Suppressor macrophage (primary cell): ENCODE measurements at places on chromosomes 3 and 15.

DNA sequence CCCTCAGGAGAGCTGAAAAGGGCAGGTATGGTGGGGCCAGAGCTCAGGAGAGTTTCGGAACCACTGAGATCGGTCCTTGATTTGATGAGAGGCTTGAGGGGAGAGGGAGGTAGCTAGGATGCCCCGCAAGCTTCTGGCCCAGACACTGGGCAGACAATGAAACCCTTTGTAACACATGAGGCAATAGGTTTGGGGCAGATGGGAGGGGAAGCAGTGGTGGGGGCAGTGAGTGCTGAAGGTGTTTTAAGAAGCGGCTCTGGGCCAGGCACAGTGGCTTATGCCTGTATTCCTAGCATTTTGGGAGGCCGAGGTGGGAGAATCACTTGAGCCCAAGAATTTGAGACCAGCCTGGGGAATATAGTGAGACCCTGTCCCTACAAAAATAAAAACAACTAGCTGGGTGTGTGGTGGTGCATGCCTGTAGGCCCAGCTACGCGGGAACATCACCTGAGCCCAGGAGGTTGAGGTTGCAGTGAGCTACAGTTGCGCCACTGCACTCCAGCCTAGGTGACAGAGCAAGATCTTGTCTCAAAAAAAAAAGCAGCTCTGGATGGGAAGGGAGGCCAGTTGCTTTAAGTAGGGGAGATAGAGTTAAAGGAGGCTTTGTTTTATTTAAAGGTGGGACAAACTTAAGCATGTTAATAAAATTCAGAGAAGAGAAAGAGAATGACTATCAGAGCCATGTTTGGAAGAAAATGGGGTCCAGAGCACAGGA, 9.6 kb upstream of the SNX22 start:
- no peak for DNase-seq

DNA sequence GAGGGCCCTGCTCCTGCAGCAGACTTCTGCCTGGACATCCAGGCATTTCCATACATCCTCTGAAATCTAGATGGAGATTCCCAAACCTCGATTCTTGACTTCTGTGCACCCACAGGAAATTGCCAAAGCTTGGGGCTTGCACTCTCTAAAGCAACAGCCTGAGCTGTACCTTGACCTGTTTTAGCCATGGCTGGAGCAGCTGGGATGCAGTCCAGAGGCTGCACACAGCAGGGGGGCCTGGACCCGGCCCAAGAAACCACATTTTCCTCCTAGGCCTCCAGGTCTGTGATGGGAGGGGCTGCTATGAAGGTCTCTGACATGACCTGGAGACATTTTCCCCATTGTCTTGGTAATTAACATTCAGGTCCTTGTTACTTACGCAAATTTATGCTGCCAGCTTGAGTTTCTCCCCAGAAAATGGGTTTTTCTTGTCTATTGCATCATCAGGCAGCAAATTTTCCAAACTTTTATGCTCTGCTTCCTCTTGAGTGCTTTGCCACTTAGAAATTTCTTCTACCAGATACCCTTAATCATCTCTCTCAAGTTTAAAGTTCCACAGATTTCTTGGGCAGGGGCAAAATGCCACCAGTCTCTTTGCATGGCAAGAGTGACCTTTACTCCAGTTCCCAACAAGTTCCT, 11.8 kb upstream of the MYO5A start:
- no peak for DNase-seq

DNA sequence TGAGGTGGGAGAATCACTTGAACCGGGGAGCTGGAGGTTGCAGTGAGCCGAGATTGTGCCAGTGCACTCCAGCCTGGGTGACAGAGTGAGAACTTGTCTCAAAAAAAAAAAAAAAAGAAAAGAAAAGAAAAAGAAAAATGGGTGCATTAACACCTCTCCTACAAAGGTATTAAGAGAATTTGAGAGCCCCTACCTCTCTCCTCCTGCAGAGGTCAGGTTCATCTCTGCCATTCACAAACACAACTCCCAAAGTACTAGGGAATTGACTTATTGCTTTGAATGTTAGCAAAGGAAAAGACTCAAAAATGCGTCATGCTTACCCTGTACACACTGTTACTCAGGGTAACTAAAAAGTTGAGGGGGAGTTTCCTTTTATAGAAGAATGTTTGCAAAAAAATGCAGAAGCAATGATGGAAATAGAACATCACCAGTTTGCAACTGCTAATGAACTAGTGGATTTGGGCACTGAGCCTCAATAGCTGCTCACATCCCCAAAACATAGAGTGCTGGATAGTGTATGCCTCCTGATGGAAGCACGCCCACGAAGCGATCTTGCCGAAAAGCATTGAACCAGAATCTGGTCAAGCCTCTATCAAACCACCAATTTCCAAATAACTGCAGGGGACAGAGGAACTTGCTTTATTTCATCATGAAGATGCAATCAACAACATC, 15.5 kb upstream of the LYZL4 start:
- DNase-seq, result no peak

- DNase-seq, result peak; percentile 31
These were observed 792 bp downstream of the TPRA1 start for GRCh38 chr3:127589600-127590281.

DNA sequence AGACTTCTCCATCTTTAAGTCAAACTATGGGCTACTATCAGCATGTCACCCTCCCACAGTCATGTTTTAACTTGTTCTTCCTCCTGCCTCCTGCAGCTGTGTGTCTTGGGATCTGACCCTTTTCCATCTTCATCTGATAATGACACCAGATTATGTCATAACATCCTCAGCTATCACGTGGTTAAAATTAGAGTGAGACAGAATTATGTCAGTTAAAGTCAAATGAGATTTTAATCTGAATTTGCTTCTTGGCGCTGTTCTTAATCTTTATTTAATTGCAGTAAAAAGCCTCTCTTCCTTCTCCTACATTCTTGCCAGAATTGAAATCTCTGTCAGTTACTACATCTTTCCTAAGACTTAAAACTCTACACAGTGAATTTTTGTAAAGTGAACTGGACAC, 107.2 kb downstream of the ARPP21 start:
- DNase-seq, result no peak

DNA sequence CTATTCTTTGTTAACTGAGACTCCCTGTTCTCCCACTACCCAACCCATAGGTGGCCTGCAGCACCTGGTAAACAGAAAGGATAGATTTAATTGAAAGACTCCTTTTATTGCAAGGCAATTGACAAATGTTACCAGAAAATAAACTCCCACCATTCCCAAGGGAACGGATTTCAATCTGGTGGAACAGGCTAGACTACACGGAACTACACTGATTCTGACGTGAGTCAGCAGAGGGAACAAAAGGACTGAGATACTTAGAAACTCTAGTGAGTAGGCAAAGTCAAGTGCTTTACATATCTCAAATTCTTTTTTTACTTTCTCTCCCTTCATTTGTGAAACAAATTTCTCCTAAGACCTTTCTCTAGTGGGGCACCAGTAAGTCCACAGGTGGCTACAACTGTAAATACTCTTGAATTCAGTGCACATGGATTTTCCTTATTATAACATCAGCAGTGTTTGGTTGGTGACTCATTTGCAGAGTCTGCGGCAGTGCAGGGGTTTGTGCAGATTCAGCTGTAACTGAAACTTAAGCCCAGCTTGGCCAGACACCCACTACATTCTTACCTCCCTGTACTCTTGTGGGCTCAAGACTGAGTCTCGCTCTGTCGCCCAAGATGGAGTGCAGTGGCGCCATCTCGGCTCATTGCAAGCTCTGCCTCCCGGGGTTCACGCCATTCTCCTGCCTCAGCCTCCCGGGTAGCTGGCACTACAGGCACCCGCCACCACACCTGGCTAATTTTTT, 34.3 kb upstream of the PLSCR2 start:
- peak; percentile 64 for DNase-seq

DNA sequence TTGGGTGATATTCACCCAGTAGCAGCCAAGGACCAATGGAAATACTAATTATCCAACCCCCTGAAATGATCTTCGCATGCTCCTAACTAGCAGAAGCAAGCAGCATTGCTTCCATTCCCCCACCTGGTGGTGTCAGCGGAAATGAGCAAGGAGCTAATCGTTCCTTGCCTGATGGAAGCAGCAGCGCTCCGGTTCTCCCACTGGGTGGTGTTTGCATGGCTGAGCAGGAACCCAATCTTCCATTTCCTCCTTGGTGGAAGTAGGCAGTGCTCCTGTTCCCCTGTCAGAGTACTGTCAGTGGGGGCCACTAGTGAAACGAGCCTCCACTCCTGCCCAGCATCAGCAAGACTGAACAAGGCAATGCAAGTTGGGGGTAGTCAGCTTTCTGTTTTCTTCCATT, 311.5 kb downstream of the CACNA2D3 start:
- DNase-seq, result peak; percentile 2

- no peak for DNase-seq
These were observed 19.4 kb downstream of the IFT57 start for GRCh38 chr3:108202834-108203233.

- no peak for DNase-seq
These were observed 618 bp downstream of the PARL start for GRCh38 chr3:183884097-183884426.

DNA sequence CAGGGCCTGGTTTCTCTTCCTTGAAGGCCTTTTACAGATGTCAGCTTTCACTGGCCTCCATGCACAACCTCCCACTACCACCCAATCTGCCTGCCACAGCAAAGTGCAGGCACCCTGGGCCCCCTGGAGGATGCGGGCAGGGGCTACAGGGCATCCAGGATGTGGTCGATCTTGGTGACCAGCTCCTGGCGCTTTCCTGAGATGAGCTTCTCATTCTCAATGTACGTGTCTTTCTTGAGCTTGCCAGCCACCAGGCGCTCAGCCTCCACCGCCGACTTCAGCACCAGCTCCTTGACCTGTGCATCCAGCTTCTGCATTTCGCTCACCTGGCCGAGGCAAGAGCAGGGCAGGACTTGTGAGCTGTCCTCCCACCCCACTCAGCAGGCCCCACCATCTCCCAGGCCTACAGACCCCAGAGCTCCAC, 30.3 kb downstream of the RPN1 start:
- DNase-seq, result peak; percentile 18

- DNase-seq, result no peak
These were observed 228.5 kb downstream of the UNC13C start for GRCh38 chr15:54206586-54207321.

- DNase-seq, result no peak
These were observed 8.9 kb downstream of the GYG1 start for GRCh38 chr3:149000206-149000745.

GRCh38 chr3:10454907-10455544, 50.4 kb downstream of the ATP2B2 start:
- peak; percentile 57 for DNase-seq

DNA sequence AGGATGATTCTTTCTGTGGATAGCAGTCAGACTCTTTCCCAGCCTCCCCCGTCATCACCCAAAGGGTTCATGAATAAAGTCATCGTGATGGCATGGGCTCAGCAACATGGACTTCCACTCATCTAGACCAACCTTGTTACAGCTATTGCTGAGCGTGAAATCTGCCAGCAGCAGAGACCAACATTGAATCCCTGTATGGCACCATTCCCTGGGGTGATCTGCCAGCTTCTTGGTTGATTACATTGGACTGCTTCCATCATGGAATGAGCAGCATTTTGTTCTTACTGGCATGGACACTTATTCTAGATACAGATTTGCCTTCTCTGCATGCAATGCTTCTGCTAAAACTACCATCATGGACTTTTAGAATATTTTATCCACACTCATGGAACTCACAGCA, 195.6 kb upstream of the AZI2 start:
- DNase-seq, result no peak

- no peak for DNase-seq
These were observed 59.7 kb downstream of the GHSR start for GRCh38 chr3:172388412-172389078.

DNA sequence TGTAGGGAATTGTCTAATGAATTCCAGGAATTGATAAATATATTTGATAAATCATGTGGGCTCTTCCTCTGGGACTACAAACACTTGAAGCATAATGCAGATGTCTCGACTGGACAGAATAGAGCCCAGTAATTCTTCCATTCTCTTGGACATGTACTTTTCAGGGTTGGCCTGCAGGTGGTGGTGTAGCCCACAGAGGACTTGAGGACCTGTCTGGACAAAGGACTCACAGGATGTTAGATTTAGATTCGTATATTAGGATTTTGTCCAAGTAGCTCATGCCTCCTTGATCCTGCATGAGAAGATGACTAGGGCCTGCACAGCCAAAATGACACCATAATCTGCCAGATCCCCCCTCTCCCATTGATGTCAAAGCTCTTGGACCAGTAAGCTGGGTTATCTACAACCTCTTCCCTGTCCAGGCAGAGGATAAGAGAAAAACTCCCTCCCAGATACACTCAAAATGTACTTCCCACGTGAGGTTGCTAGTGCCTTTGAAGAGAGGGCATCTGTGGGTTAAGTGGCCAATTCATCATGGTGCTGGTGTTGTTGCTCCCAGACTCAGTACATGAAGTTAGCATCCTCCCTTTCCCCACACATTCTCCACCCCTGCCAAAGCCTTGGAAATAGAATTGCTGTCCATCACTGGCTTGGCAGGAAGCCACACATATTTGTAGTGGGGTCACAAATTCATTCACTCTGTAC, 88.6 kb upstream of the ZNF280D start:
- peak; percentile 34 for DNase-seq

- DNase-seq, result no peak
These were observed 659.3 kb downstream of the NAALADL2 start for GRCh38 chr3:175518459-175518858.

DNA sequence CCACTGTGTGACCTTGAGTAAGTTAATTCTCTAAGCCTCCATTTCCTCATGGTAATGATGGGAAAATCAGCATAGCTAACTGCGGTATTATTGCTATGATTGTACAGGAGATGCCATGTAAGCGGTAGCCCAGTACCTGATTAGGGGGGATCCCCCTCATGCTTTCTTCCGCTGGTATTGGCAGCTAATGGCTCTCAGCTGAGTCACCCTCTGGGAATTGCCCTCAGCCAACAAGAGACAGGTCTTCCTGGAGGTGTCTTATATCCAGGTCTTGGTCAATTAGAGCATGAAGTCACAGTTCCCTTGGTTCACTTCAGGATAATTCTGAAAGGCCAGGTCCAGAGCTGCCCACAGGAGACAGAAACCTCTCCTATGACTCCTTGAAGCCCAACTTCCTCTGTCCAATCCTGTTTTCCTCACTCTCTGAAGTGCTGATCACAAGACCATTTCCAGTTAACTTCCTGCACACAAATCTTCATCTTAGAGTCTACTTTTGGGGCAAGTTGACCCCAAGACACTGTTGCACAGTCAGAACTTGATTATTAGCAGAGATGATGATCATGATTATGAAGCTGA, 724.7 kb upstream of the ZNF385D start:
- DNase-seq, result peak; percentile 65

DNA sequence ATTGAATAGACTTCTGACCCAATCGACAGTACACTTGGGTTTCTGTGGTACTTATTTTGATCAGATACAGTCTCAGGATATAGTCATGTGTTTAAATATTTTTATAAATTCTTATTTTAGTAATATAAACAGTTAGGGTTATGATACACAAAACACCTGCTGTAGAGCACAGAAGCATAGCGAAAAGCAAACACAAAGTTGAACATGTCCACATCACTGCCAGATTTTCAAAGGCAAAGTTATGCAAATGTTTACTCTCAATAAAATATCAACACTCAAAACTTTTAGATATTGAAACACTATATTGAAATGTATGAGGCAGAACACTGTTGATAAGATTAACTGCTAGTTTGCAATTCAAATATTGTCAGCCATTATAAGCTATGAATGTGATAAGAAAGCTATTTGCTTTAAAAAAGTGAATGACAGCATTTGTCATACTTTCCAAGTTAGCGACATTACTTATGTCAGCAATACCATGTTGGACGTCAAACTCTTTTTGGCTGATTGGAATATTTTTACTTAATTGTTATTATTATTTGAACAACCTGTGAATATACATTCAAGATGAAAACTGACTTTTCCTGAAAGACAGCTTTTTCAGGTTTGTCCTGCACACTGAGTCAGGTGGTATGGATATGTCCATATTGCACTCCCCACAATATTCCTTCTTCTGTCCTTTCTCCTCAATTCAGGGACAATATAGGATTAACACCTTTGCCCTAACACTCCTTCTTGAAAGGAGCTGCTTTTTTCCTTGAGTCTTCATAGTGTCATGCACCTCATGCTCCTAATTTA, 367.1 kb downstream of the EPHA3 start:
- DNase-seq, result no peak
